ENCODE measurements at places on chromosomes 2 and 18.
A peak's percentile ranks its signal among the peaks of the same experiment; 100 is the strongest.

DNA sequence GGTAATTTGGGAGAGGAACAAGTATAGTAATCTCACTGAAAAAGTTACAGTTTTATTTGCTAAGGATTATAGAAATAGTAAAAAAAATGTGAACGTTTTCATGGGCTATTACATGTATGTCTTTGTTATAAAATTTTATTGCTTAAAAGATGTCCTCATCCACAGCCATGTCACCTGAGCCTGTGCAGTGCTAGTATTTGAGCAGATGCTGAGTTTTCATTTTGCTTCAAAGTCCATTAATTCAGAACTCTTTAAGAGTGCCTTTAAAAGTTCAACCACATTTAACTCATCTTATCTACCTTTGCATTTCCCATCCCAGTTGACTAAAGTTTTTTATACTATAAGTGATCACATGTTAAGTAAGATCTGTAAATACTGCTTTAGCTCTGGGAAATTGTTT is 52.6 kb downstream of the DPP10 start:
- DNase-seq, result no peak

GRCh38 chr2:2271469-2271941 is 59.6 kb downstream of the MYT1L start:
- no peak for DNase-seq

DNA sequence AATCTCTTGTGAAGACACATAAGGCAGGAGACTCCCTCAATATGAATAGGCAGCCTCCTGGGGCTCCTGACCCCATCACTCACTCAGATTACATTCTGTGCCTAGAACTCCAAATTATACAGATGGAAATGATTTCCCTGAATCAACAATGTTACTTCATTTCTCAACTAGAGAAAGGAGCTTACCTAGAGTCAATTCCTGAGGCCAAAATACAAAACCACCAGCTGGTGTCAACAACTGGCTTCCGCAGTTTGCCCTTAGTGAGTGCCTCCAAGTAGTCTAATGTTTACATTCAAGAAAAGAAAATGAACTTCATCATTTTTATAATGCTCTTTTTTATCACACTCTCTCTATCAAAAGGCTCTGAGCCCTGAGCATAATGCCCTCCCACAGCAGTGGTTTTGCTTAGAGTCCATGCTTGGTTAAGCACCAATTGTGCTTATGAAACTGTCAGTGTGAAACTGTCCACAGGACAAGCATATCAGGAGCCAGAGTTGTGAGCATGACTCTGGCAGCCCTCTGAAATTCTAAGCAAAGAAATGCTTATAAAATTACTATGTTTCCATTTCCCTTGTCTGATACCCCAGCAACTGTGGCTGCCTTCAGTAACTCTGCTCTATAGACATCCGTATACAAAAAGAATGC is 305.7 kb upstream of the PKDCC start:
- DNase-seq, result no peak

DNA sequence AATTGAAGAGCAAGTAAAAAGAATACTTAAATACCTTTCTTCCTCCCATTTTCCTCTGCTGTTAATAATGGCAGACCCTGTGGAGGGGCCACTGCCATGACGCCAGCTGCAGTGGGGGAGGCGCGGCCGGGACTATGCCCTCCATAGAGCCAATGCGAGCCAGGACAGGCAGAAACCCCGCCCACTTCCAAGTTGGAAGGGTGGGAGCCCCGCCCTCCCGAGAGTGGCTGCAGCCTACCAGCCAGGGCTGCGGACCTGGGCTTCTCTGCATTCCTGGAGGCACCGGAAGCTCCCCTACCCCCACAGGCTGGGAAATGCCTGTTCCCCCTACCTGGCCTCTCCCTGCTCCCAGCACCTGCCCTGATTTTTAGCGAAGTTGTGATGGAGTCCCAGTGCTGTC is 439.4 kb upstream of the CDH19 start:
- DNase-seq, result no peak

DNA sequence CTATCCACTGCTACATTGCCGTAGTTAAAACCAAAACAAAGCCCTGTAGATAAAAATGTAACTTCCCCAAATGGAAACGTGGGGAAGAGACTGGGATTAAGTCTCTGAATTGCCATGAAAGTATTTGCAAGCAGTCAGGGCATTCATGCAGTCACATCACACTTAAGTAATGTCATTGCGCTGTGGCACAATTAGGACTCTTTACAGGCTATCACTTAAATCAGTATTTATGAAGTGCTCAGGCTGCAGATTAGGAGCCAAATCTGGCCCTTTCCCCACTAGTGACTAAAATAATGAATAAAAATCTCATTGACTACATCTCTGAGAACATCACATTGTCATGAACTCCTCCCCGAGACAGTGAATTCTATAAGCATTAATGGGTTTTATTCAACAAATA is 300.9 kb downstream of the ICOS start:
- DNase-seq, result no peak

DNA sequence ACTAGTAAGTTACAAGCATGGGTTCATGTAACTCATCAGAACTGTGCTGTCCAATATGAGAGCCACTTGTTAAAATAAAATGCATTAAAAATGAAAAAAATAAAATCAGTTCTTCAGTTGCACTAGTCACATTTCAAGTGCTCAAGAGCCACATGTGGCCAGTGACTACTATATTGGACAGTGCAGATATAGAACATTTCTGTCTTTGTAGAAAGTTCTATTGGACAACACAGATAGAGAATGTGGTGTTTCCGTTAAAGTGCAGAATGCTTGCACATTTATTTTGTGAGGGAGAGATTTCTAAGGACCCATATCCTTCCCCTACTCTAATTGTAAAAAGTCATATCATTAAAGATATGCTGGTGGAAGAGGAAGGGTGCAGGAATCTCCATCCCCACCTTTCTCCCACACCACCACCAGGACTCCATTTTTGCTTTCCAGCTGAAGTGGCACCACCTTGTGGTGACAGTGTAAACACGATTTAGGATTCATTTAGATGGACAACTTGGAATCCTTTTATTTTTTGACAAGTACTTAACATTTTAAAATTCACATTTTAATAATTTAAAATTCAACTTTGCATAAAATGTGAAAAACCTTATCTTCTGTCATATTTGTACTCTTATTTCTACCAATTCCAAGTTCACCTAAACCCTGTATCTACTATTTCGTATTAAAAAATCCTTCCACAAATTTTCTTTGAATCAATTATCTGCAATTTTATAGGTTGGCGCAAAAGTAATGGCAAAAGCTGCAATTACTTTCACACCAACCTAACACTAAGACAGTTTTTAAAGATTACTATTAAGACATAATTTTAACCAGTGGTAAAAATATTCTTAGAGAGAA is 9.4 kb upstream of the CD302 start:
- peak; percentile 8 for DNase-seq

GRCh38 chr2:27628767-27629709 is at the start of the genes CCDC121 and GPN1:
Gene CCDC121 (minus strand): TSS chr2:27629012. CDS start chr2:27627799, 1,213 bp downstream.
Gene GPN1 (plus strand): TSS chr2:27629050. CDS start chr2:27629059, 9 bp downstream.
- peak; percentile 95 for DNase-seq

GRCh38 chr2:179936654-179937053 is 70.4 kb downstream of the CWC22 start:
- peak; percentile 1 for DNase-seq

DNA sequence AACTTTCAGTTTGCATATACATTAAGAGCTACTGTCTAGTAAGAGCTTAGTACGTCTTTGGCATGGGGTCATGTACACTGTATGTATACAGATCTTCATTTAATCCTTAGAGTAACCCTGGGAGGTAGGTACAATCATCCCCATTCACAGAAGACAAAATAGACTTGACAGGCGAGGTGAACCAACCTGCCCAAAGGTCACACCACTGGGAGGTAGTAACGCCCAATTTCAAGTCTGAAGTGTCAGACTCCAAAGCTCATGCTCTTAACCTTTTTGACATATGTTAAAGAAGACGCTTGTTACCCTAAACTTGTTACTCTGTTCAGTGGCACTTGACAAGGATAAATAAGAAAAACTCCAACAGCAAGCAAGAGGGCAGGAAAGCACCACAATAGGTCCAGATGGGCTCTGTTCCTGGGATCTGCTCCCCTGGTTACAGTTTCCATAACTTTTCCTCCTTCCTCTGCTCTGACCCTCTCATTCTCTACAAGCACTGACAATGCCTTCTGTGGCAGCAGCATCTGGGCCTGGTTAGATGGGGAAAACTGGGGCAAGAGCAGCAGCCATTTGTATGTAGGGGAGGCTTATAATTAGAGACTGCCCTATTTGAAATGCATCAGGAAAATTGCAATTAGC is 64.7 kb upstream of the SERTAD2 start:
- no peak for DNase-seq

DNA sequence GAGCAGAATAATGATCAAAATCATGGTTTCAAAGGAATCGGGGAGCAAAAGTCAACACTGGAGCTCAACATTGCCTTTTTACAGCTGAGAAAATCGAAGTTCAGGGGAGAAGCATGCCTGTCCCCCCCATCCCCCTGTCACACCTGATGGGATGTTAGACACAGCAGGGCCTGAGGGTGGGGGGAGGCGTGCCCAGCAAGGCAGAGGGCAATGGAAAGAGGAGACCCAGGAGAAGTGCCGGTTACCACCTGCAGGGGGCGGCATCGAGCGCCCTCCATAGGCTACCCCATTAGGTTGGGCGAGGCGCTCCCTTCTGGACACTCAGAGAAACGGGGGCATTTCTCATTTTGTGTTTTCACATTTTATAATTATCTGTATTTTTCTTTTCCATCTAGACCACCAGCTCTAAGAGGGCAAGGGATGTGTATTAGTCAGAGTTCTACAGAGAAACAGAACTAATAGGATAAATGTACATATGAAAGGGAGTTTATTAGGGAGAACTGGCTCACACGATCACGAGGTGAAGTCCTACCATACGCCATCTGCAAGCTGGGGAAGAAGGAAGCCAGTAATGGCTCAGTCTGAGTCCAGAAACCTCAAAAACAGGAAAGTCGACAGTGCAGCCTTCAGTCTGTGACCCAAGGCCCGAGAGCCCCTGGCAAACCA is 271.3 kb downstream of the LRATD1 start:
- peak; percentile 10 for DNase-seq

GRCh38 chr2:46825231-46825938 is 90.2 kb downstream of the MCFD2 start:
- no peak for DNase-seq

- no peak for DNase-seq
Measured at GRCh38 chr2:100957996-100958653, 44.0 kb upstream of the RPL31 start.

DNA sequence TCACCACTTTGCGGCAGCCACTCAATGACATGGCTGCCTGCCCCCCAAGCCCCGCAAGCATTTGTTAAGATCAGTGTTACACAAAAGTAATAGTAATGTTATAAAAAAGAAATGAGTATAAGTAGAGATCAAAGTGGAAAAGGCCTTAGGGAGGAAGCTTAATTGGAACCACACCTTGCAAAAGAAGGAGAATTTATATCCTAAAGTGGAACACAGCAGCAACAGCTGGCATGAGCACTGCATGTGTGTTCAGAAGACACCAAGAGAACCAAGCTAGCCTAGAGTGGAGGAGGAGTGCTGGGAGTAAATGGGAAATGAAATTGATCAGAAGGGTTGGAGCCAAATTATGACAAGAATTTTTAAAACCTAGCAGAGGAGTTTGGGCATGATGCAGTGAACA is 73.1 kb upstream of the STK17B start:
- DNase-seq, result no peak

GRCh38 chr2:21700644-21701043 is 576.9 kb downstream of the TDRD15 start:
- no peak for DNase-seq

- no peak for DNase-seq
Measured at GRCh38 chr18:55768255-55768654, 180.3 kb upstream of the TCF4 start.

DNA sequence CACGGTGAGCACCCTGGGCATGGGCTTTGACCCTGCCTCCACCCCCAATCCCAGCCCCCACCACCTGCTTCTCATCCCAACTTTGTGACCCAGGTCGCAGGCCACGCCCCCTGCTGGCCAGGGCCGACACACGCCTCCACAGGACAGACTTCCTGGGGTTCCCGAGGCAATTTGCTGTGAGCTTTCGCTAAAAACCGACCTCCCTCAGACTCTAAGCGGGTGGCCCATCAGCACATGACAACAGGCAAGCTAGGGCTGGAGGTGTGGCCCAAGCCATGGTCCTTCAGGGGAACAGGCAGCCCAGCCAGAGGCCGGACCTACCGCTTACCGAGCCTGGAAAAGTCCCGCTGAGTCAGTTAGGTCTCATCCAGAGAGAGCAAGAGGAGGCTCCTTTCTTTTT is 31.9 kb downstream of the C1QL2 start:
- DNase-seq, result peak; percentile 11

- DNase-seq, result no peak
Measured at GRCh38 chr18:77651441-77651840, 401.8 kb downstream of the GALR1 start.

DNA sequence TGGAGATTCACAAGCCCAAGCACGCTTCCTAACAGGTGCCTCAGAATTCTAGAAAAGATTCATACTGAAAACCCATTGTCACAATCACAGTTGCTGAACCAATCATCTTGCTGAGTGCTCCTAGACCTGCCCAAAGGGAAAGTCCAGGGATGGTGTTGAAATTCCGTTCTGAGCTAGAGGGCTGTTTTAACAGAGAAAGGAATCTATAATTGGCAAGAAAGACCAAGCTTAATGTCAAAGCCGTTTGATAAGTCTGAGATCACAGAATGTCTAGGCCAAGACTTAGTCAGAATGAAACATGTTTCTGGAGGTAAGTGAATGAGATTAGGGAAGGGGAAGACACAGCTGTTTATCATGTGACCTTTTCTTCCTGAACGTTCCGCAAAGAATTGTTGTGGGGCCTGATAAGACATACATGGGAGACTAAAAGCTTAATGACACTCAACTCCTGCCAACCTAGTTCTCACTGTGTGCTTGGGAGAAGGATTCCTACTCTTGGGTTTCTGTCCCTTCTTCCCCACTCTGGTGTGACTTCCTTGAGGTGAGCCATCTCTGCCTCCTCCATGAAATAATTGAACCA is 27.5 kb downstream of the PMAIP1 start:
- DNase-seq, result no peak

DNA sequence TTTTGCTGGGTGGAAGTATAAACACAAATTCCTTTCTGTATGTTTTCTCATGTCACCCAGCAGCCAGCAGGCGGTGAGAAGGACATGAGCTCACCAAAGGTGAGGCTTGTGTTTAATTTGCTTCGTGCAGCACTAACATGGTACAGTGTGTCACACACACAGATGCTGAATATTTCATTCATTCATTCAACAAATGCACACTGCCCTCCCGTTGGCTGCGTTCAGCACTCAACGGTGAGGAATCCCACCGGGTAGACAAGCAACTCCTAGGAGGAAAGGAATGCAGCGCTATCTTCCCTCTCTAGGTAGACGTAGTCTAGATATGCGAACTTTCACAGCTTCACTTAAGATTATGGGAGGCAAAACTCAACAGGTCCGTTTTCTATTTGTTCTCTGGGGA is 85.1 kb downstream of the LONRF2 start:
- DNase-seq, result no peak

Measured in activated CD4-positive, alpha-beta T cell treated with anti-CD3 and anti-CD28 coated beads for 4 hours (primary cell).